ENCODE measurements at places on chromosomes 4 and X.

GRCh38 chr4:173464481-173464880, 65.5 kb downstream of the HAND2 start:
- DNase-seq: no peak

GRCh38 chr4:25291158-25291733, 21.3 kb upstream of the ZCCHC4 start:
- no peak for DNase-seq

- no peak for DNase-seq
Measured at GRCh38 chr4:139547979-139548378, 8.0 kb downstream of the SETD7 start.

DNA sequence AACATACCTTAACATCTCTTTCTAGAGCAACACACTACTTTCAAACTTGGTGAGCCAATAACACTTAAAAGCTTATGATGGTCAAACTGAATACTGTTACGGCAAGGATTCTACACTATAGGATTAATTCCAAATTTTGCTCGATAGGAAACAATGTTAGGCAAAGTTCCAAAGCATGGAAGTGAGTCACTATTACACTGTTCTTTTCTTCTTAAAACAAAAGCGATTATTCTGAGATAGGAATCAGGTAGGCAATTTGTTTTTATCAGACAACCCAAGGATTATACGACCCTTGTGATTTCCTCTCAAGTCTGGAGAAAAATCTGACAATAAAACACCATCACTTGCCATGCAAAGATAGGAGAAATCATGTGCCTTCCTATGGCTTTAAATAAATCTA, 81.5 kb downstream of the HUWE1 start:
- no peak for DNase-seq

- no peak for DNase-seq
Measured at GRCh38 chr4:139619644-139620043, 46.0 kb upstream of the MGST2 start.

DNA sequence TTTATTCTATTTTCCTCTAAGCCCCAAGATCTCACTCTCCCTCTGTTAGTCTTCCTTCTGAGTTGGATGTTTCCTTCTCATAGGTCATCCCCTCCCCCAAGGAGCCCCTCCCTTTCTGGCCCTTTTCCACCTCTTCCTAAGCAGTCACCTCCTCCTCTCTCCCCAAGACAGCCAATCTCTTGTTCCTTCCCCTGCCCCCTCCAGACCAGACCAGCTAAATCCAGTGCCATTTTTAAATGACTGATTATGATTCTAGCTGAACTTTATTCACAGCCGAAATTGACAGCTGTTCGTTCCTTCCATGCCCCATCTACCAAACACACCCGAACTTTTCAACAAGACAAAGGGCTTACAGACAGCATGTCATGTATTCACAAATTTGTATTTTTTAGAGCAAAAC, 1.9 kb downstream of the SPIN2A start:
- no peak for DNase-seq

DNA sequence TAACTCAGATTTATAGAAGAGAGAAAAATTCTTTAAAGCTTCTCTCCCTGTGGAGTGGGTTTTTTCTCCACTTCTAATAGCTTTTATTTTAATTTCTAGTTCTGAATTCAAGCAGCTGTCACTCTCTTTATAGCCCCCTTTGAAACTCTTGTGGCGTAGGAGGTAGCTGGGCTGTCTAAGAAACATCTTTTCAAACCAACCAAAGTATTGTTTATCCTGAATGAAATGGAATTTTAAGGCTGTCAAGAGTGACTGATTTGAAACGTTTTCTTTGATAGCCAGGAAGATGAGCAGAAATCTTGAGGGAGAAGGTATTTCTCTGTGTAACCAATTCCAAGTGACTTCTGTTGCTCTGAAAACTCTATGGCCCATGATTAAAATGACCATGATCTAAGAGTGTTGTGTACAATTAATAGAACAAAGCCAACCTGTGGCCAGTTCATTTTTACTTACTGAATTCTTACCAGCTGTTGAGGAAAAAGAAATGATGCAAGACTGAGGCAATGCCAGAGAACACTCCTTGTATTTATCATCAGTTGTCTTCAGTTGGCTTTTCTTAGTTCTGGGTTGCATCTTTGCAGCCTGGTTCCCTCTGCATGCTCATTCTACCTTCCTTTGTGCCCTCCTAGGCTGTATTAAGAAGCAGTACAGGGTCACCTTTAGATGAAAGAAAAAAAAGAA, 298.4 kb downstream of the ARHGAP10 start:
- DNase-seq: no peak

DNA sequence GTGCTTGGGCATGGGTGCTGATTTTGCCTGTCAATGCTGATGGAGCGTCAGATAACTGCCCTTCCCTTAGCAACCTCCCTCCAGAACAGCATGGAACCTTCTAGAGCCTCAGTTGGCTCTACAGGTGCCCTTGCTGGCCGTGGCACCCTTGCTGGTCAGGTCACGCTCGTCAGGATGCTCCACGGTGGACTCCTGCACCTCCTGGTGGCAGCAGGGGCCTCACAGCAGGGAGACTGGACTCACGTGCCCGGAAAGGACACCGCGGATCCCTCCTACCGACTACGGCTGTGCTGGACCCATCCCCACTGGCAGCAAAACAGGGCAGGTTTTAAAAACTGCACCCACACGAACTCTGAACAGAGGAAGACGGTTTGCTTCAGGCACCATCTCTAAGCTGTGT, 82.1 kb upstream of the AFAP1 start:
- DNase-seq: no peak

Measured in CMK (cell line).